ENCODE measurements at places on chromosomes 6 and 20. TPM values are rescaled to one million over a fixed set of nuclear protein-coding genes. Genes with fewer than 3 reads are reported as not detected.

HSD17B8 gene
- total RNA-seq: 5.3 TPM

MLN gene
- not detected for total RNA-seq

ID4 gene
- total RNA-seq: 0.37 TPM

MDC1 gene
- 10.0 TPM for total RNA-seq

KHDC1L gene
- not detected for total RNA-seq

GHRH gene
- total RNA-seq: not detected

CENPB gene
- 119 TPM for total RNA-seq

CDSN gene
- not detected for total RNA-seq

MTFR2 gene
- total RNA-seq: 3.5 TPM

PLCB4 gene
- total RNA-seq: 1.5 TPM

ARMH2 gene
- not detected for total RNA-seq

SMOC2 gene
- 0.37 TPM for total RNA-seq

SPATA25 gene
- total RNA-seq: 1.4 TPM

ZC2HC1B gene
- not detected for total RNA-seq

OR12D2 gene
- total RNA-seq: not detected

SOBP gene
- 8.8 TPM for total RNA-seq

ADGRB3 gene
- 0.78 TPM for total RNA-seq

KCNB1 gene
- under 0.01 TPM for total RNA-seq

OPN5 gene
- total RNA-seq: not detected
